Activated effector memory CD4-positive, alpha-beta T cell treated with anti-CD3 and anti-CD28 coated beads, Interleukin-2, amount 50 U/mL, for 16 hours (primary cell): ENCODE measurements at places on chromosomes 6 and 20.

DNA sequence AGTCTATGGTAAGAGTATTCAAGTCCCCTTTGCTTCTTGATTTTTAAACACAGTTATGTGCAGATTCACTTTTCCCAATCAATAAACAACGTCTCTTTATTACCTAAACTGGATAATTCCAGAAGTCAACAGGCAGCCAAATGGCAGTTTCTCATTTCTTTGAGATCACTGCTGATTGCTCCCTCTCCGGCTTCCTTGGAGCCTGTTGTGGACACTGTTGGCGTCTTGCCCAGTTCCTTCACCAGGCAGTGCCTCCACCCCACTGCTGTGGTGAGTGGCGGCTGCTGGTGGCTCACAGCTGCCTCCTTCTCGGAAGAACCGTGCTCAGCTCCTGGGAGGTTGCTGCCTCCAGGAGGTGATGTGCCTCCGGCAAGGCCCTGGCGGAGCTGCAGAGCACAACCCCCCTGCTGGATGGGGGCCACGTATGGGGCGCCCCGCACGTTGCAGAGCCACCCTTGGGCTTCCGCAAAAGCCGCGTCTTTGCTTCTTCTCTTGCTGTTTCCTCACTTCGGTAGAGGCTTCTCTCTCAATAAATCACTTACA is 105.1 kb upstream of the CNKSR3 start:
- DNase-seq, result no peak

GRCh38 chr6:7731294-7731693 is 5.4 kb downstream of the BMP6 start:
- DNase-seq, result no peak

GRCh38 chr6:89597988-89598387 is 40.6 kb downstream of the LYRM2 start:
- no peak for DNase-seq

- no peak for DNase-seq
Observed at GRCh38 chr6:148221196-148221979, 121.2 kb upstream of the SASH1 start.

DNA sequence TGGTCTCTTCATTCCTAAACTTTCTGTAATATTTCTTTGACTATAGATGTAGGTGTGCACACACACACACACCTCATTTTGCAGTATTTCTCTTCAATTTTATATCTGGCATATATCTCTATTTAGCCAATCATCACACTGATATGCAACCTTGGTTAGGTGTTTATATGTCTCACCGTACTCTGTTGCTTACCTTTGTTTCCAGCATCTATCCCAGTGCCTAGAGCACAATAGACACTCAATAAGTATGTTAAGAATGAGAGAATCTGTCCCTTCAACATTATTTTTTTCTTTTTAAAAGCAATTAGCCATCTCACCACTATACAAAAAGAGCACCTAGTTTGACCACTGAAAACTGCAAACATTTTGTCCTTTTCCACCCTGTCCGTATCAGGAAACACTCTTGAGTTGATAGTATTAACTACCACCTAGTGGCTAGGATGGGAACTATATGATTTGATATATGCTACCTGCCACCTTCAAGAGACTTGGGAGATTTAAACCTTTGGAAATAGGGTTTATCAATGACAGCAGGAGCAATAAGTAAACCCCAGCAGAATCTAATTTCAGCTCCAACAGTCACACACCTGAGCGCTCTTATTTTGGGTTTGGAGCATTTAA is 48.7 kb upstream of the RSPO3 start:
- no peak for DNase-seq

DNA sequence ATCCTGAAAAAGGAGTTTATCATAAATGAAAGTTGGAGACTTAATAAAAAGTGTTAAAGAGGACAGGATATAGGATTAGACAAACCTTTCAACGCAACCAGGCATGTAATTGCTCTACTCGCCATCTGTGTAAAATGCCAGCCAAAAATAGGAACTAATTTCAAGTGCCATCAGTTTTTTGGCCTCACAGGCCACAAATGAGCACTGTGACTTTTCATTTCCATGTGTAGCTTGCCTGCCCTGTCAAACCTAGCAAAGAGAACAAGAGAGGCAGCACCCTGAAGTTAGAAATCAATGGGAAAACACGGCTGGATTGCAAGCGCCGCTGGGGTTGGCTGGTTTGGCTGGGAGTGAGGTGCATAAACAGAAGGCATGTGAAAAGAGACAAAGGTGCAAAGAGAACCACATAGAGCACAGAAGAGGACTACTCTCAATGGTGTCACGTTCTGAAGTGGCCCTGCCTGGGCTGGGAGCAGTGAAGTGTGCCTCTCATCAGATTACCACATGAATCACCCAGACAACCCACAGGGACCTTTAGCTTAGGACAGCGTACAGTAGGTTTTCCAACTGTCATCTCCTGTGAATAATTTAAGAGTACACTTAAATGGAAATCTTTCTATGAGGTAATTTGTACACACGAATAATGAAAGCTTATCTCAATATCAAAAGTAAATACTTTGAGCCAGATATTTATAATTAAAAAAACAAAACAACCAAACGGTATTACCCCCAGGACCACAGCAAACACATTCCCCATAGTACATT is 78.0 kb upstream of the NHSL1 start:
- no peak for DNase-seq

DNA sequence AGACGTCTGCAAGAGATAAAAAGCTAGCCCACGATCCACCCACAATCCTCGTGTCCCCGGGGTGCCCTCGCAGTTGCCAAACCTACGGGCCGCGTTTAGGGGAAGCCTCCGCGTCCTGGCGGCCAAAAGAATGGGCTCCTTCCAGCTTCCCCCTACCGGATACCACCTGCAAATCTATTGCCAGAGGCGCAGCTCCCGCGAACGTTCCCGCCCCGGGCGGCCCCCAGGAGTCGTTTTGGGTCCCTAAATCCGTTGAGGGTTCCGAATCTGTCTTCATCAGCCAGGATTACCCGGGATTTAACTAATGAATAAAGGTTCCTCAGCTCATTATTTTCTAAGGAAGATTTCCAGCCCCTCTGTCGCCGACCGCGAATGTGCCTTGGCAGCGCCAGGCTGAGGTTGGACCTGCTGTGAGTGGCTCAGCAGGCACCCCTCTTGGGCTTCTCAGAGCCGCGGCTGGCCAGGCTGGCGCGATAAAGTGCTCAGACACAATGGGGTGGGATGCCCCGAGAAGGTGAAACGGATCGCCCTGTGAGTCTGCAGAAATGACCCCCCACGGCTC is 2.8 kb upstream of the VSX1 start:
- no peak for DNase-seq
